GM03348 (cell line): ENCODE measurements at places on chromosomes 13 and 19.

- DNase-seq: peak; percentile 65
These were observed 299.7 kb downstream of the DLEU7 start for GRCh38 chr13:50543782-50544181.

DNA sequence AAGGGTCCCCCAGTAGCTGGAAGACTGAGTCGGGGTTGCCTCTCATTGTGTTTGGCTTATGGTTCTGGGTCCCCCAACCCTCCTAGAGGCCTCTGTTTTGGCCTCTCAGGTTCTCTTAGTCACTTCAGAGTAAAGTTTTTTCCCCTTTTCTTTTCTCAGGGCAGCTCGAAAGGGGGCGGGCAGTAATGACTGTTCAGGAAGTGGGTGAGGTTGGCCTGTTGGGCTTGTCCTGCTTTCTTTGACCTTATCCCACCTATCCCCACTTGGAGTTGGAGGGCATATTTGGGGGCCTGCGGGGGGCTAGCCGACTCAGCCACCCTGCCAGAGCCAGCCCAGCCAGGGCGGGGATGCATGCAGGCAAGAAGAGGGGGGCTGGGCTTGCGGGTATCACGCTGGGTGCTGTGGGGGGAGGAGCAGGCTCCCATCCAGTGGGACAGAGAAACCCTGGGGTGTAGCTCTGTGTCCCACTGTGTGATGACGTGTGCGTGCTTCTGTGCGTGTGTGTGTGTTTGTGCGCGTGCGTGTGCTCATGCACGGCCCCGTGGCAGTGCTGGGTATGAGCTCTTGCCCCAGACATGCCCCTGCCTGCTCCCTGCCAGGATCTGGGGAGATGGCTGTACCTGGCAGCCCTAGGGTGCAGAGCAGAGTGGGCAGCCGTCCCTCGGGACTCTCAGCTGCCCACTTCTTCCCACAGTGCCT lies 1.4 kb downstream of the CIC start:
- DNase-seq: peak; percentile 79

DNA sequence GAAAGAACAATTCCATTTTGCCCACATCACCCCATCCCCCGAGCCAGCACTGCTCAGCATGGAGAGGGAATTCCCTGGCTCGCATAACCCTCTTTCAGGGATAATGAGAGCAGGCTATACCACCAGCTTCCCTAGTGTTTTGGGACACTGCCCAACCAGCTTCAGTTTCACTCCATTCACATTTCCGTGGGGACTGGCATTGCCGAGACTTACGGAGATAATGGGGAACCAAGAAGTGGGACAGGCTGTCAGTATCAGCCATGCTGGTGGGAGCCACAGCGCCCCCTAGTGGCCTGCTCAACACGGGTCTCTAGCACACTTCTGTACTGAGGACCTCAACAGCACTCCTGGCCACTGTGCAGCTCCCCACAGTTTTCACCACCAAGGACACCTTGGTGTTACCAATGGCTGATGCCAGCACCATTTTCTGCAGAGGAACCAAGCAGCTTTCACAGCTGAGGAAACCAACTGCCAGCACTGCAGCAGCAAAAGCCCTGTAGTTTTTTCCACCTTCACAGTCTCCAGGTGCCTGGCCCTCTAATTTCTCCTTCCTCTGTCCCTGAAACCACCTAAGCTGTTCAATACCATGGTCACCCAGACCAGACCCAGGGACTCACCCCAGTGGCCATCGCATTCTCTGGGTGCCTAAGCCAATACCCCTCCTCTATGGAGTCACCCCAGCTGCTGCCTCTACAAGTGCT lies 23.7 kb downstream of the SLC6A16 start:
- peak; percentile 85 for DNase-seq

DNA sequence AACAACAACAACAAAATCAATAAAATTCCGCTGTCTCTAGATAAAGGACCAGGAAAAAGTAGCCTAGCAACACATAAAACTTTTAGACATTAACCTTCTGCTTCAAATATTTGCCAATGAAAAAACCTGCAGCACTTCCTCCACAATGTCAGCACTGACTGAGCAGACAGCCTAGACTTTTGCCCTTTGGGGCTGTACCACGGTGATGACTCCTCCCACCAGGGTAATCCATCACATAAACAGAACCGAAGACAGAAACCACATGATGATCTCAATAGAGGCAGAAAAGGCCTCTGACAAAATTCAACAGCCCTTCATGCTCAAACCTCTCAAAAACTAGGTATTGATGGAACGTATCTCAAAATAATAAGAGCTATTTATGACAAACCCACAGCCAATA lies 30.2 kb upstream of the TRPC4 start:
- no peak for DNase-seq

DNA sequence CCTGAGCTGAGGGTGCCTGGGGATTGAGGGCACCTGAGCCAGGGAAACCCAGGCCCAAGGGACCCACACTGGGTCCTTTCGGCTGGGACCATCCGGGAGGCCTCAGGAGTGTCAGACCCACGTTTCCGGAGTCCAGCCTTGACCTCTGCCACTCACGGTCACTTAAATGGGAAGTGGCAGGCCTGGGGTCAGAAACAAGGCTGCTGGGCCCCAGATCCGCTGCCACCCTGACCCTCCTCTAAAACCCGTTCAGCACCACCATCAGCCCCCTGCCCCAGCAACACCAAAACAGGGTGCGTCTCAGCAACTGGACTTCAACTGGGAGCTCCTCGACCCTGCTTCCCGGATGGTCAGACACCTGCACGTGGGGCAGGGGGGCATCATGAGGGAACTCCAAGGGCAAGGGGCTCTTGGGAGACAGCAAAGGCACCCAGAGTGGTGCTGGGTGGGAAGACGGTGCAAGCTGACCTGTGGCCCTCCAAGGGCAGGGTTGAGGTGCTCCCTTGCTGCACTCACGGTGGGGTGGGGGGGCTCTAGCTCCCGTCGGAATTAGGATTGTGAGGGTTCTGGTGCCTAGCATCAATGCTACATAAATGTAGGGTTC lies 1.2 kb upstream of the PLPP2 start:
- DNase-seq: no peak

GRCh38 chr13:100334214-100334613 lies 245.3 kb downstream of the PCCA start:
- DNase-seq: no peak

- DNase-seq: no peak
These were observed 234.9 kb upstream of the STARD13 start for GRCh38 chr13:33520468-33520839.

DNA sequence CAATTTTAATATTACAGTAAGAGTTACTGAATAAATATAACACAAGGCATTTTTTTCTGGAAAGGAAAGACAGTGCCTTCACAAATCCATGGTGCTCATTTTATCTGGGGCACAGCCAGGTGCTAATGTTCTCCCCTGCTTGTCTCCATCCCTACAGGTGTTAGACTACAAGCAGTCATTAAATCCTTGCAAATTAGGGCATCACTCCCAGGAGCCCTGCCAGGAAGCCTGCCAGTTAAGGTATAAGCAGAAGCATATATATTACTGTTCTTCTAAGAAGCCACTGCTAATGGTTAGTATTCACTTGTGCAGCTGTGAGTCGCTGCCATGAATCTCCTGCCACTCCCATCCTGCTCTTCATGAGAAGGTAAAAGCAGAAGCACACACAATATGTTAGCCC lies 149.7 kb downstream of the OXGR1 start:
- no peak for DNase-seq

GRCh38 chr19:18205200-18205892 lies 1.5 kb upstream of the RAB3A start:
- peak; percentile 80 for DNase-seq

DNA sequence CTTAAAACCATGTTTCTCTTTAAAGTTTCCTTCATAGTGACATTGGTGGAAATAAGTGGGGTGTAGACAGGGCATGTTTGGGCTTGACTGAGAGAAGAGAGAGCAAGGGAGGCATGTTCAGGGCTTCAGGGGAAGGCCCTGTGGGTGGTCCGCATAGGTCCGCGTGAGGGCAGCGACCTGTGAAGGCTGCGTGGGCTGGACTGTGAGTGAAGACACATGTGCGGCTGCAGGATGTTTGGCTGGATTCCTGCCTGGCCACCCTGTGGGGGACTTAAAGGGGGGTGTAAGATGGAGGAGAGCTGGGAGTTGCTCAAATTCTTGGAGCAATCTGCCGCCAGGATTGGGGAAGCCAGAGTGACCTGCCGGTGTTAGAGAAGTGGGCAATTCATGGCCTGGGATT lies 23.8 kb upstream of the KLF12 start:
- DNase-seq: no peak

DNA sequence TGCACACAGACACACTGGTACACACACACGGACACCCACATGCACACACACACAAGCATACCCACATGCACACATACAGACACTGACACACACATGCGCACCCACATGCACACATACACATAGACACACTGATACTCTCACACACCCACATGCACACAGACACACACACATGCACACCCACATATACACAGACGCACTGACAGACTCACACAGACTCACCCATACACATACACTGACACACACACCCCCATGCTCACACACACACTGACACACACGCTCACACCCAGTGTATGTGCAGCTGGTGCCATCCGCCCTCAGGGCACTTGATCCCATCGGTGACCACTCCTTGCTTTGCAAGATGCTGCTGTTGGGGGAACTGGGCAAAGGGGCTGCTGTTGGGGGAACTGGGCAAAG lies 9.7 kb upstream of the RASA3 start:
- no peak for DNase-seq

DNA sequence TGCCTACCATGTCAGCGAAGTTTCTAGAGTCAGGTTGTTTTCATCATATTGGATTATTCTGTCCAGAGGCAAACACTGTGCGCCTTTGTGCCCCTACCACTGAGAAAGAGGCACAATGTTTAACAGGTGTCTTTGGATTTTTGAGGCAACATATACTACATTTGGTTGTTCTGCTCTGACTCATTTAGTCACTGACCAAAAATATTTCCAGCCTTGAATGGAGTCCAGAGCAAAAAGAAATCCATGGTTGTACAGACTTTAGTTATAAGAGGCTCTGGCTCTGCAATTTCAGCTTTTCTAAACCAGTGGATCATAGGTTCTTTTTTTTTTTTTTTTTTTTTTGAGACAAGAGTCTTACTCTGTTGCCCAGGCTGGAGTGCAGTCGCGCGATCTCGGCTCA lies 35.7 kb downstream of the LACC1 start:
- peak; percentile 57 for DNase-seq

DNA sequence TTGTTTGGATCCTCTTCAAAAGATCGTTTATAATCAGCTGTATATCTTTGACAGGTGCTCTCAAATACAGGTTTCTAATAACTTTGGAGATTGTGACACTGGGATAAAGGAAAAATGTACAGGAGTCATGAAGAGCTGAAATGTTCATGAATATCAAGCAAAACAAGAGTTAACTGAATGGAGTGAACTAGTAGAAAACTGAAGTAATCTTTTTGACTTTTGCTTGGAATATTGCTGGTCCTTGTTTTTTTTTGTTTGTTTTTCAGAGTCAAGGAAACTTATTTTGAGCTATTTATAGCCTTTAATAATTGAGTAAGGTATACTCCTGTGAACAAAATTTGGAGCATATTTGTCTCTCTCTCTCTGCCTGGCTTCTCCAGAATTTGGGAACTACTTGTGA lies 25.3 kb downstream of the MED4 start:
- no peak for DNase-seq

GRCh38 chr13:37074703-37075102 lies 15.2 kb upstream of the SUPT20H start:
- DNase-seq: peak; percentile 50

DNA sequence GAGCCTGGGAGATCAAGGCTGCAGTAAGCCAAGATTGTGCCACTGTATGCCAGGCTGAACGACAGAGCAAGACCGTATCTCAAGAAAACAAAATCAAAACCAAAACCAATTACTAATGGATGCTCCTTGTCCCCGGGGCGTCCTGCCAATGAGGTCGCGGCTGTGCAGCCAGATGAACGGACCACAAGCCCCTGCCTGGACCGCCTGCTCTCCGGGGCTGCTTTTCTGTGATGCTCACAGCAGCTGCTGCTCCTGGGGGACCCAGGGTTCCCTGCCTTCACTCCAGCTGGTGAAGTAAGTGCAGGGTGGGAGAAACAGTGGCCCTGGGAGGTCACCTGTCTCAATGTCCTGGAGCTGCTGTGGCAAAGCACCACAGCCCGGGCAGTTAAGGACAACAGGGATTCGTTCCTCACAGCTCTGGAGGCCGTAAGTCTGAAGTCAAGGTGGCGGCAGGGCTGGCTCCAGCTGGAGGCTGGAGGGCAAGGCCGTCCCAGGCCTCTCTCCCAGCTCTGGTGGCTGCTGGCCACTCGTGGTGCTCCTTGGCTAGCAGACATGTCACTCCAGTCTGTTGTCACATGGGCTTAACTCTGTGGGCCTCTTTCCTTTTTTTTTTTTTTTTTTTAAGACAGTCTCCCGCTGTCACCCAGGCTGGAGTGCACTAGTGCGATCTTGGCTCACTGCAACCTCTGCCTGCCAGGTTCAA lies 10.1 kb downstream of the COPE start:
- no peak for DNase-seq

GRCh38 chr13:63741029-63741813 lies 2325.6 kb upstream of the PCDH20 start:
- DNase-seq: no peak

DNA sequence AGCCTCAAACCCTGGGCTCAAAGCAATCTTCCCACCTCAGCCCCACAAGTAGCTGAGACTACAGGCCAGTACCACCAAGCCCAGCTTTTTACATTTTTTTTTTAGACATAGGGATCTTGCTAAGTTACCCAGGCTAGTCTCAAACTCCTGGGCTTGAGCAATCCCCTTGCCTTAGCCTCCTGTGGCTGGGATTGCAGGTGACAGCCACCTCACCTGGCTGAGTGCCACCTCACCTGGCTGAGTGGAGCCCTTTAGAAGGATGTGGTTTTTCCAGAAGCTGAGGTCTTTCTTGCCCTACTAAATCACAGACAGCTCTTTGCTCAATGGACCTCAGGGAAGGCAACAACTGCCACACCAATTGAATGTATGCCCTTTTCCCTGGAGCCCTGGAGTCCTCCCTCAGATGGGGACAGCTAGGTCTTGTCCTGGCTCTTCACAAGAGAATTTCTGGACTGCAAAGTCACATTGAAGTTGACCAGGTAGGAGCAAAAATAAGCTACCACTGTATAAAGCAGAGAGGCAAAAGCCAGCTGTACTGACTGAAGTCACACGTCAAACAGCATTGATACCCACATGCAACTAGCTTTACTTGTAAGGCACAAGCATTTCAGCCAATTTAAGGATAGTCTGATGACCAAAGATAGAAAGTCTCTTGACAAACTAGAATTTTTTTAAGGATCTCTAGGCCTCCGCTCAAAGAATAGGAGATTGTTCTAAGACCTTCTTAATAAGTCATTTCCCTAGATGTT lies 14.0 kb downstream of the PDX1 start:
- DNase-seq: no peak
